Fibroblast of lung (primary cell): ENCODE measurements at places on chromosomes 1 and 21. TPM values are rescaled to one million over a fixed set of nuclear protein-coding genes. Genes with fewer than 3 reads are reported as not detected.

Gene POU3F1
- under 0.01 TPM in 1 of 2 replicates, not detected in the other for total RNA-seq

Gene PRELP
- 4.5 and 4.9 TPM in 2 replicates for total RNA-seq

Gene RAB3GAP2
- 36.5 and 43.8 TPM in 2 replicates for total RNA-seq

DNA sequence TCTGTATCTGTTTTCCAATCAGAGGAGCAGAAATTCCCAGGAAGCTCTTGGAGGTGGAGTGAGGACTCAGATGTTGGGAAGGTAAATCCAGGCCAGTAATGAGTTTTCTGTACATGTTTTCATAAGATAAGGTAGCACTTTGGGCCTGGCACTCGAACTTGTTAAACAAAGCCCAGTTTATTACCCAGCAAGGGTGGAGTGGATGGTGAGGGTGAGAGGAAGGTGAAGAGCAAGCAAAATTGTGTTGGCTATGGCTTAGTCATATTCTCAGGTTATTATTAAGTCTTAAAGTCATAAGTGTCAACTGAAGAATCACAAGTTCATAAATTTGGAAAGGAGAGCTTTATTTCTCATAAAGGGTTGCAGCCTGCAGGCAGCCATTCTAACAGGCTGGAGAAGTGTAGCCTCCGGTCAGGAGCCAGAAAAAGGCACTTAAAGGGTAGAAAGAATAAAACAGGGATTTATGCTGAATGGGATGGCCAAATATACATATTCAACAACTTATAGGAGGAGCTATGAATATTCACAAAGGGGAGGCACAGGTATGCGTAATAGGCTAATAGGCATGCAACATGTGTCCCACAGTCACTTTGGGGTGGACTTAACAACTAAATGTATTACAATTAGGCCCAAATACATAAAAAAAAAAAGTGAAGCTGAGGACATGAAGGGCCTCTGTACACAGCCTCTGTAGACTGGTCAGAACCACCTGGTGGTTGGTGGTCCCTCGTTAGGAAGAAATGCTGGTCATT lies 523.9 kb downstream of the LMO4 start:
- DNase-seq: no peak

GRCh38 chr1:223202376-223203033 lies 59.5 kb upstream of the TLR5 start:
- no peak for DNase-seq

GRCh38 chr1:46188295-46189030 lies 9.8 kb downstream of the POMGNT1 start:
- DNase-seq: no peak
